ENCODE measurements at places on chromosomes 4 and X. TPM values are rescaled to one million over a fixed set of nuclear protein-coding genes. Genes with fewer than 3 reads are reported as not detected.

MAGEB3 gene
- total RNA-seq = not detected

DMRTC1B gene
- total RNA-seq = not detected

GRCh38 chr4:151166636-151167035 lies 67.2 kb downstream of the RPS3A start:
- no peak for DNase-seq

DNA sequence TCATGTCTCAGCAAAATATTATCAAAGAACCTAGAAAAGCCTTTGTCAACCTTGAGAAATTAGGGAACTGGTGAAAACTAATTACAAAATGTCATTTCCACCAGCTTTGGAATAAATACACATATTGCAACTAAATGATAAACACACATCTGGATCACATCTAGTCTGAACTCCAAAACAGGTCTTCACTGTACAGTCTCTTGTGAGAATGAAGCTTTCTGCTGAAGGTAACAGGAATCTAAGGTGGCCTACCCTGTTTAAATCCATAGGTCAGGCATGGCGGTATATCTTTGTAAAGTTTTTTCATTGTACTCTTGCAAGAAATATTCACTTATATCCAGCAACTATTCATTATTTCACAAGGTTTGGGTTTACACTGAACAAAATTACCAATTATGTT lies 1.7 kb downstream of the SH3D19 start:
- DNase-seq = no peak

DNA sequence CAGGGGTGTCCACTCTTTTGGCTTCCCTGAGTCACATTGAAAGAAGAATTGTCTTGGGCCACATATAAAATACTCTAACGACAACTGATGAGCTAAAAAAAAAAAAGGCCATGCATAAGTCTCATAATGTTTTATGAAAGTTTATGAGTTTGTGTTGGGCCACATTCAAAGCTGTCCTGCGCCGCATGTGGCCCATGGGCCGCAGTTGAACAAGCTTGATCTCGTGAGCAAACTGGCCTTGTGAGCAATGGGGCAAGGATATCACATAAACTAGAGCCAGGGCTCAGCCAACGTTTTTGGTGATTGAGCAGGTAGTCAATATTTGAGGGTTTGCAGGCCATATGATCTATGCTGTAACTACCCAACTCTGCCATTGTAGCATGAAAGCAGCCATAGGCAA lies 44.6 kb upstream of the PHKA2 start:
- no peak for DNase-seq

CSN1S1 gene
- total RNA-seq = not detected

DNA sequence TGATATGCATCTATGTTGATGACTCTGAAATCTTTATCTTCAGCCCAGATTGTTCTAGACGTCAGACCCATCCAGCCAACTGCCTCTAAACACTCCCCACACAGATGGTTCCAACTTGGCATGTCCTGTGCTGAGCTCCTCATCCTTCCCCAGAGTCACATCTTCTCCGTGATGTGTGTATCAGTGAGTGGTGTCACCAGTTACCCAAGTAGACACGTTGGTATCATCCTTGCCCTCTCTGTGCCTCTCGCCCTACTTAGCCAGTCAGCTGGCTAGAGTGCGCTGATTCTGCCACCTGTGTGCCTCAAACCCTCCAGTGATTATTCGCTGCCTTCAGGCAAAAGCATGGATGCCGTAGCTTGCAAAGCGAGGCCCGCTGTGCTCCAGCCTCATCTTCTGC lies 18.6 kb downstream of the PRIMPOL start:
- DNase-seq = no peak

- no peak for DNase-seq
These were observed 12.4 kb downstream of the DCAF8L1 start for GRCh38 chrX:27968878-27969277.

ERAS gene
- total RNA-seq = 0.50 TPM

DNA sequence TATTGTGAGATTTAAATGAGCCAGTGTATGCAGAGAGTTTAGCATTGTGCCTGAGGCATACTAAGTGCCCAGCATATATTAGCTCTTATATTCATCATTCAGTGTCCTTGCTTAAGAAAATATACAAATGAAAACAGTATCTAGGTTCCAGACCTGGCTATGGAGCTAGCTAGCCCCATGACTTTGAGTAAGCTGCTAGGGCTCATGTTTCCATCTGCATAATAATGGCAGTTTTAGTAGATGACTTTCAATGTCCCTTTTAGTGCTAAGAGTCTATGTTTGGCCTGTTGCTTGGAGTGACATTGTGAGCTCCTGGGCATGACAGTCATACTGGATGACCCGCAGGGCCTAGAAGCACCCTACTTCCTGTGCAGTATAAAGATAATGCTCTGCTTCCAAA lies 435.3 kb downstream of the ZIC3 start:
- DNase-seq = no peak

GRCh38 chr4:76060506-76060905 lies 14.0 kb upstream of the ART3 start:
- no peak for DNase-seq

GRCh38 chrX:134484039-134484438 lies 24.1 kb downstream of the HPRT1 start:
- DNase-seq = no peak

SPACA5 gene
- not detected for total RNA-seq

XG gene
- not detected for total RNA-seq

GRCh38 chrX:129359269-129359668 lies 164.0 kb downstream of the SMARCA1 start:
- DNase-seq = no peak

XAGE1A gene
- not detected for total RNA-seq

TECRL gene
- not detected for total RNA-seq

PGAM4 gene
- total RNA-seq = not detected

GRCh38 chr4:152501846-152502536 lies 33.9 kb downstream of the FBXW7 start:
- no peak for DNase-seq

SHOX gene
- not detected for total RNA-seq

- no peak for DNase-seq
These were observed 181.0 kb downstream of the LDB2 start for GRCh38 chr4:16717266-16717970.

SSX4 gene
- not detected for total RNA-seq

SYP gene
- 0.44 TPM for total RNA-seq

GRCh38 chr4:107863850-107864371 lies 39.2 kb downstream of the SGMS2 start:
- DNase-seq = peak; percentile 48

DNA sequence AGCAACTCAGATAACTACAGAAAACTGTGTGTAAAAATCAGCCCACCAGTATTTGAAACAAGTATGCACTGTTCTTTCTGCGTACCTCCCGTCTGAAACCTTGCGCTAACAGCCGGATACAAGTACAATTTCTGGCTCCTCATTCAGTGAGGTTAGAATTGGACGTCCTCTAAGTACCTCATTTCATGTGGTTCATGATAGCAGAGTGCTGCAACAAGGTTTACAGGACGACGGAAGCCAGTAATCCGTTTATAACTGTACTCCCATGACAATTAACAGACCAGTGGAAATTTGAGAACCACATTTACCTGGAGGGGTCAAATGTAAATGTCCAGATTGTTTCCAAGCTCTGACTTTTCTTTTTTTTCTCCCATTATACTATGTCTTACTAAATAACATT lies 52.9 kb upstream of the TENM3 start:
- no peak for DNase-seq

FANCB gene
- total RNA-seq = 9.5 TPM

DNA sequence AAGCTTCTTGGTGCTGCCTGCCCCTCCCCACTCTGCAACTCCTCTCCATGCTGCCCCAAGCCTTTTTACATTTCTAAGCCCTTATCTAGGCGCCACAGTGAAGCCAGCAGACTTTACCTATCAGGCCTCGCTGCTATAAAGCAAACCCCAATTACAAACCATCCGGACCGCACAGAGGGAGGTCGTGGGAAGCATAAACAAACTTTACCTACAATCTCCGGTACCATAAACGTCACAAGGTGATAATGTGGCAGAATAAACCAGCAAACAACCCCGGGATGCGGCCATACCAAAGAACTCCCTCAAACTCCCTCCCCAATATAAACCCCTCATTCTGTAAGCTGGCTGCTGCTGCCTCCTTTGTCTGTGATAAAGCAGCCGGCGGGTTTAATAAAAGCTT lies 54.0 kb upstream of the ZCCHC13 start:
- no peak for DNase-seq

DNA sequence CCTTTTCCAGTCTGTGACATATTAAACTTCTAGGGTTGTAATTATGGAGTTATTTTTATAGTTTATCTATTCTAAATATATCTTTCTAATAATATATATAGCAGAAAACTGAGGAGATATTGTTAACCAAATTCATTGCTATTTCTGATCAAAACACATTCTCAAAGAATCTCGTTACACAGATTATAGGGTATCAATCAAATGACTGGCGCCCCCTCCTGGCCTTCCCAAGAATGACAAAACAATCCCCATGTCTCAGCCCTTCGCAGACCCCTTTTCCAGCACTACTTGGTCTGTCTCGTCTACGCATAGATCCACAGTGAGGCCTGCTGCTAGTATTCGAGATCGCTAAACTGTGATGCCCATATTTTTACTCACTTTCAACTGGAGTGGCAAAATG lies 209.3 kb downstream of the GPC3 start:
- DNase-seq = no peak

MAGEA9B gene
- not detected for total RNA-seq

GRCh38 chr4:76504613-76505465 lies 69.8 kb downstream of the SHROOM3 start:
- DNase-seq = no peak

DNA sequence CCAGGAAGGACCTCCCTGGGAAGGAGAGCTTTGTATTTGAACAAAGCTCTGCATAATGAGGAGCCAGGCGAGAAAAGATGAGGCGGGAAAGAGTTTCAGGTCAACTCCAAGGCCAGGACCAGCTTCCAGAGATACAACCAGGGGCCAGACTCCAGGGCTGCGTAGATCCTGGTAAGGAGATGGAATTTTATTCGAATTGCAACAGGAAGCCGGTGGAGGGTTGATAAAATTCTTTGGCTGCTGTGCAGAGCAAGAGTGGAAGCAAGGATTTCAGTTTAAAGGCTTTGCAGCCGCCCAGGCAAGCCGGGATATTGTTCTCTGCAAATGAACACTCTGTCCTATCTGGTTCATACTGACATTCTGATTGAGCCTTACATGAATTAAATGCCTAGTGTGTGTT lies 40.2 kb upstream of the CBR4 start:
- DNase-seq = no peak

GRCh38 chr4:24434241-24434640 lies 150.1 kb downstream of the DHX15 start:
- no peak for DNase-seq

DNA sequence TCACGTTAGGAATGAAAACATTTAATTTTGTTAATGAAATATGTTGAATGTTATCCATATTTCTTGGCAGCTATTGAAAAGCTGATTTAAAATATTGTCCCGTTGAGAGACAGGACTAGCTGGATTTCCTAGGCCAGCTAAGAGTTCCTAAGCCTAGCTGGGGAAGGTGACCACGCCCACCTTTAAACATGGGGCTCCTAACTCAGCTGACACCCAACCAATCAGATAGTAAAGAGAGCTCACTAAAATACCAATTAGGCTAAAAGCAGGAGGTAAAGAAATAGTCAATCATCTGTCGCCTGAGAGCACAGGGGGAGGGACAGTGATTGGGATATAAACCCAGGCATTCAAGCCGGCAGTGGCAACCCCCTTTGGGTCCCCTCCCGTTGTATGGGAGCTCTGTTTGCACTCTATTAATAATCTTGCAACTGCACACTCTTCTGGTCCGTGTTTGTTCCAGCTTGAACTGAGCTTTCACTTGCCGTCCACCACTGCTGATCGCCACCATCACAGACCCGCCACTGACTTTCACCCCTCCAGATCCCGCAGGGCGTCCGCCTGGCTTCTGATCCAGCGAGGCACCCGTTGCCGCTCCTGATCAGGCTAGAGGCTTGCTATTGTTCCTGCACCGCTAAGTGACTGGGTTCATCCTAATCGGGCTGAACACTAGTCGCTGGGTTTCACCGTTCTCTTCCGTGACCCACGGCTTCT lies 308.9 kb downstream of the GLUD2 start:
- no peak for DNase-seq

LUZP4 gene
- total RNA-seq = not detected

DCAF4L1 gene
- total RNA-seq = 0.23 TPM

DNA sequence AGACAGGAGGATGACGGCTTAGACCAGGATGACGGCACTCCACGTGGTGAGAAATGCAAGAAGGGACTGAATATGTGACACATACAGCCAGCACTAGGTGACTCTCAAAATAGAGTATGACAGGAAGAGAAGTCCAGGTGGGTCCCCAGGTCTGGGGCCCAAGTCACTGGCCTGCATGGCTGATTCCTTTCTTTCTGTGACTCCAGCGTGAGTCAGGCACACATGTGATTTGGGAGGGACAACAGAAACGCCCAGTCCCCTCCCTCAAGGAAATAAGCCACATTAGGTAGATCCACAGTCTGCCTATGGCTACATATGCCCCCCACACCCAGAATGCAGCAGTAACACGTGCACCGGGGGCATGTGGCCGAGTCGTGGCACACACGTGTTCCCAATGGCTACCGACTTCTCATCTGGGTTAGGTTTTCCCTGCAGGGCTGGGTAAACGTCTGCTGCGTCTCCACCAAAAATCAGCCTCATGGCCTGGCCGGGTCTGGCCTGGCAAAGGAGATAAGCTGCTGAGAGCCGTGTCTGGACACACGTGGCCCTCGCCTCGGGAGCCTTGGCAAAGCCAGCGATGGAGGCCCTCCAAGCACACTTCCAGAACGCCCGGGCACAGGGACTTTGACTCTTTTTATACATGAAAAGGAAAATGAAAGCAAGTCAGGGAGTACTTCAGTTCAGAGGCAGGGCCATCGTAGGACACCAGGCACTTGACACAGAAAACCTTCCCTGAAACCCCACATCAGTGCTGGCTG lies 19.3 kb downstream of the SEL1L3 start:
- DNase-seq = no peak

WWC2 gene
- 42.3 TPM for total RNA-seq

GRCh38 chrX:8846266-8846665 lies 45.1 kb upstream of the FAM9A start:
- DNase-seq = no peak

DNA sequence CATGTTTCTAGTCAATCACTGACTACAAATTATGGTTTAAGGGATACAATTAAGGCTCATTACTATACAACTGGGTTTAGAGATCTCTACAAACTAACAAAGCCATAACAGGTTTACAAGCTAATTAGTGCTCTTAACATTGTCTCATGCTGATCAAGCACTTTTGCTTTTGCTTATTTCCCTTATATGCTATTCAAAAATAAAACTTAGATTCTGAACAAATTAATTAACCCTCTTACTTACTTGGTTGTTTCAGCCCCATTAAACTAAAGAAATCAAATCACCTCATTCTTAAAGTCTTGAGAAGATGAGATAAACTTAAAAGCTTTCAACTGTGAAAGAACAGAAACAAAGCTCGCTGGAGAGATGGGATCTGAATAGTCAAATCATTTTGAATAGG lies 2024.5 kb upstream of the ADGRL3 start:
- DNase-seq = no peak

GRCh38 chr4:151983854-151984253 lies 223.0 kb upstream of the GATB start:
- DNase-seq = no peak

MAGEE1 gene
- 4.2 TPM for total RNA-seq

GRCh38 chr4:118968005-118968404 lies 79.4 kb downstream of the SYNPO2 start:
- DNase-seq = peak; percentile 52

Measured in PC-9 (cell line).